ENCODE measurements at places on chromosomes 1 and 21.

- no peak for DNase-seq
Measured at GRCh38 chr1:173134800-173135199, 72.3 kb downstream of the TNFSF4 start.

- no peak for DNase-seq
Measured at GRCh38 chr1:32180186-32181060, 948 bp downstream of the TXLNA start.

DNA sequence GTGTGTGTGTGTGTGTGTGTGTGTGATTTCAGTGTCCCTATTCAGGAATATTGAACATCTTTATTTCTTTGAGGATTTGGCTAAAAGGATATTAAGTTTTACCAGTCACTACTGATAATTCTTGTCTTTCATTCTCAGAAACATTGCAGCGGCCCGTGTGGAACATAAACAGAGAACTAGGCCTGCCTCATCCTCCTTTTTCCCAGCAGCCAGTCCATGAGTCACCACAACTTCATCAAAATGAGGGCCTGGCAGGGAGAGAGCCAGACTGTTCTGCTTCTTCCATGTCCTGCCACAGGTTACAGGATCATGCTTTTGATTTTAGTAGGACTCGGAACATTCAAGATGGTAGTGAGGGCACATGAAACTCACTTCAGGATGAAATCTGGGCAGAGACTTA, 50.7 kb downstream of the LRIG2 start:
- no peak for DNase-seq

- DNase-seq = no peak
Measured at GRCh38 chr1:37453647-37454046, 20.7 kb upstream of the ZC3H12A start.

- DNase-seq = no peak
Measured at GRCh38 chr1:177210071-177210470, 39.3 kb downstream of the BRINP2 start.

GRCh38 chr1:179743679-179744400, 749 bp downstream of the FAM163A start:
- DNase-seq = no peak

GRCh38 chr1:7568901-7569524, 202.1 kb upstream of the VAMP3 start:
- no peak for DNase-seq

DNA sequence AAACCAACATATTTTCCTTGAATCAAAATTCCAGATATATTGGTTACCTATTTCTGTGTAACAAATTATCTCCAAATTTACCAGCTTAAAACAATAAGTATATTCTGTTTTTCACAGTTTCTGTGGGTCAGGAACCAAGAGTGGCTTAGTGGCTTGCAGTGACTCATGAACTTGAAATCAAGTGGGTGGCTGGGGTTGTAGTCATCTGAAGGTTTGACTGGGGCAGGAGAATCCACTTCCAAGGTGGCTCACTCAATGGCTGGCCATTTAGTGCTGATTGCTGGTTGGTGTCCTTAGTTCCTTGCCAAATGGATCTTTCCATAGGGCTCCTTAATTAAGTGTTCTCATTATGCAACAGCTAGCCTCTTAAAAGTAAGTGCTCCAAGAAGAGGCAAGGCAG, 43.8 kb downstream of the ALG14 start:
- DNase-seq = no peak

DNA sequence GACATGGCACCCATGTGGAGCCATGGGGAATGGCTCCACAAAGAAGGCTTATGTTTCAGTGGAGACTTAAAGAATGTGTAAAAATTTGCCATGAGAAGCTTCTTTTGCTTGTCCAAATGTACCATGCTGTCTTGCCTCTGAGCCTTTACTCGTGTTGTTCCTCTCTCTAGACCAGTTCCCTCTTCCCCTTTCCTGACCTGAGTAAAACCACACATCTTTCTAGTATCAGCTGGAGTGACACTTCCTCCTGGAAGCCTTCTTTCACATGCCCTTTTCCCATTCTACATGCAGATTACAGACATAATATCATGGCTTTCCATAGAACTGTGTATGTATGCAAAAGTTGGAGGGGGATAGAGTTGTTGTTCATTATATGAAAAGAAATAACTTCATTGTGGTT, 13.6 kb upstream of the GPX7 start:
- DNase-seq = no peak

GRCh38 chr1:65147424-65148177, 402 bp upstream of the AK4 start:
- DNase-seq = no peak

- DNase-seq = peak; percentile 80
Measured at GRCh38 chr1:155134880-155135414, 705 bp upstream of the SLC50A1 start.

- DNase-seq = no peak
Measured at GRCh38 chr1:56331207-56331891, 248.0 kb downstream of the PLPP3 start.

DNA sequence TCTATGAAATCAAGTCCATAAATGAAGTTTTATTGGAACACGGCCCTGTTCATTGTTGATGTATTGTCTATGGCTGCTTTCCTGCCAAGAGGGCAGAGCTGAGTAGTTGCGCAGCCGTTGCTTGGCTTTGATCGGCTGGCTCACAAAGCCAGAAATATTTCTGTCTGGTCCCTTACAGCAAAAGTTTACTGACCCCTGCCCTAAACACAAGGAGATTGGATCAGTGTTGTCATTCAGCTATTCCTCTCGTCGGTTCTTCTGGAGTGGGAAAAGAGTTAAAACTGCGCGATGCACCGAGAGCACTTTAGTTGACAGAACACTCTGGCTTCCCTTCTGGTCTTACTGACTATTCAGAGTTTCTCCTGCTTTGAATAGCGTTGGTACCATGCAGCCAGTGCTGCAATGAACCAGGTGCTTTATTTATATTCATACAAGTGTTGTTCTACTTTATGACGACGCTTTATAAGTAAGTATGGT, 868 bp downstream of the ZBTB40 start:
- no peak for DNase-seq

DNA sequence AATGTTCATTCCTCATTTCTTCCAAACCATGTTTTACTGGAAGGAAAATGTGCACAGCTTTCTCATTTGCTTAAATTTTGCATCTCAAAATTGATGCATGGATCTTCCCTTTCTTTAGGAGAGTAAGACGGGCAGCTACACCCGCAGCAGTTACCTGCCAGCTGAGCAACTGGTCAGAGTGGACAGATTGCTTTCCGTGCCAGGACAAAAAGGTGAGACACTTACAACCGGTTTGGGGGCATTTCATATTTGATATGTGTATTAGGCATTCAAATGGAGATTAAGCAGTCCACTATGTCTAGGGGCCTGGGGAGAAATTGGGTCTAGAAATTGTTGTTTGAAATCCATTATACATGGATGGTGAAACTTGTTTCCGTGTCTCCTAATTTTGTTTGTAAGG, 12.9 kb downstream of the C8A start:
- no peak for DNase-seq

DNA sequence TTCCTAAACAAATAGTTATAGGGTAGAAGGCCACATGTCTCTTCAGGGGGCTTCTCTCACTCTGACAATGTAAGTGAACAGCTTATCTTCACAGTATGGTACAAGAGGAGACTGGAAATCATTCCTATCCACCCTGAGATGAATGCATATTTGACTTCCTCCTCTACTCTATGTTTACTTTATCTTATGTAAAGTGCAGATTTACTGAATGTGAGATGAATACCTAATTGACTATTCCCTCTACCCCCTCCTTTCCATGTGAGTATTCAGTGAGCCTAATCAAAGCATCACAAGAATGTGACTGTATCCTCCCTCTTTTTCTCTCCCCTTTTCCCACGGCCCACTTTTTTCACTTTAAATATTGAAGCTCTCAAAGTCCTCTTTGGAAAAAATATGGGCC, 132.5 kb downstream of the BACH1 start:
- no peak for DNase-seq

- no peak for DNase-seq
Measured at GRCh38 chr21:15354516-15354915, 289.7 kb upstream of the NRIP1 start.

DNA sequence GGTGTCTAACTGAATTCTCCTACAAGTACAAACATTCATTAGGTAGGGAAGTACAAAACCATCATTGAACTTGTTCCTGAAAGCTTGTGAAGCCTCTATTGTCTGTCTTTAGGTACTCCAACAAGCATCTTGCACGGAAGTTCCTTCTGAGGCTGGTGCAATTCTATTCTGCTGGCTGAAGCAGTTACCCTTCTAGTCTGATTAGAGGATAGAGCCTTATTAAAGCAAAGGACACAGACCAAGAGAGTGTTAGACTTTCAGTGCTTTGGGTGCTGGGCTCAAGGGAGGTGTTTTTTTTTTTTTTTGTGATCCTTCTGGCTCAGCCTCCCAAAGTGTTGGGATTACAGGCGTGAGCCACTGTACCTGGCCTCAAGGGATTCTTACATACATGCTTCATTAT, 43.8 kb downstream of the HHAT start:
- DNase-seq = no peak

DNA sequence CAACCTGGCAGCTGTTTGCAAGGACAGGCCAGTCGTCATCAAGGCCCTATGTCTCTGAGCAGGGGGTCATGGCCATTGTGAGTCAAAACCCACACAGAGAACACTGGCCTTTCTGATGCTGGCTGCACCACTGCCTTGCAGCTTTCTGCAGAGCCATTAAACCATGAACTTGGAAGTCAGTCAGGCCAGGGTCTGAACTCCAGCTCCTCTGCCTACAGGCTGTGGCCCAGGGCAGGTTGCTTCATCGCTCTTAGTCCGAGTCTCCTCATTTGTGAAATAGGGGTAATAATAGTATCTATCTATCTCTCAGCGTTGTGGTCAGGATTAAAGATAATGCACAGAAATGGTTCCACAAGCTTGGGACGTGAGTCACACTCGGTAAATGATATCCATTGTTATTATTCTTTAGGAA, 35.8 kb upstream of the HIVEP3 start:
- peak; percentile 19 for DNase-seq

DNA sequence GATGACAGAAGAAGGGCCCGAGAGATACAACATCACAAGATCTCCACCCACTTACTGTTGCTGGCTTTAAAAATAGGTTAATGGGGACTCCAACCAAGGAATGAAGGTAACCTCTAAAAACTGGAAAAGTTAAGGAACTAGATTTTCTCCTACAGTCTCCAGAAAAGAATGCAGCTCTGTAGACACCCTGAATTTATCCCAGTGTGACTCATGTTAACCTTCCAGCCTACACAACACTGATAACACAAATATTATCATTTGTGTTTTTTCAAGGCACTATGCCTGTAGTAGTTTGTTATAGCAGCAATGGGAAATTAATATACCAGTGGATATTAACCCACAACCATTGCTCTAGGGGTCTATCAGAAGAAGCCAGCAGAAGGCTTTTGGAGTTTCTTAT, 730.7 kb upstream of the ZP4 start:
- DNase-seq = no peak

- DNase-seq = no peak
Measured at GRCh38 chr1:160204526-160205241, 500 bp upstream of the PEA15 start.

DNA sequence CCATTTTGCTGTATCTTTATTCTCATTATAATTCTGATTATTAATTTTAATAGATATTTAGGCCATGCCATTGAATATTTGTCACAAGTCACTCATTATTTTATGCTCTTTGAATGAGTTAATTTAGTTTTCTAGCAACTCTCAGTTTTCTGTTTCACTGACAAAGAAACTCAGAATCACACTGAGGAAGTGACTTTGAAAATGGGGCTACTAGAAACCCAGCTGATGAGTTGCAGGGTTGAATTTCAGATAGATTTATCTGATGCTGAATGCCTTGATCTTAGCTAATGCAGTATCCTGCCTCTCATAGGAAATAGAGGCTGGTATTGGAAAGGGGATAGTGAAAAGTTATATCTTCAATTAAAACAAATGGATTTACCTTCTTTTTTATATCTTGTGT, 67.4 kb upstream of the PLA2G4A start:
- no peak for DNase-seq
